ENCODE measurements at places on chromosomes 1 and 21. TPM values are rescaled to one million over a fixed set of nuclear protein-coding genes. Genes with fewer than 3 reads are reported as not detected.

CHRM3 gene
- polyA plus RNA-seq: 3.4 TPM

AUNIP gene
- polyA plus RNA-seq: 15.4 TPM

DNA sequence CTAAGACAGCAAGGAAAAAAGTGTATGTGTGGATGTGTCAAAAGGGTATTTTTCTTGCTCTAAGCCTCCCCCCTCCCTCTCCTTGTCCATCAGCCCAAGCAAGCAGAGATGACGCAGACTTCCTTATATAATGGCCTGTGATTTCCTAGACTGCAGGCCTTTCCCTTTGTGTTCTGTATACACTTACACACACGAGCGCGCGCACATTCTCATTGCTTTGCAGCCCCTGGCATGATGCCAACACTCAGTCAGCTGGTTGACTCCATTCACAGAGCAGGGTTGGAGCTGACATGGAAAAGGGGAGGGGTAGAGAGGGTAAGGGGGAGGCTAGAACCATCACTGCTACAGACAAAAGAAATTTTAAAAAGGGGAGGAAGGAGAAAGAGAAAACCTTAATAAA, 41.8 kb downstream of the GATAD2B start:
- peaks cover 2% of the 10 kb centered on the region for H3K4me1 ChIP-seq
- H3K4me3 ChIP-seq: no peak overlapping the region
- no peaks in the 10 kb centered on the region for H3K27me3 ChIP-seq
- H3K27ac ChIP-seq: no peak overlapping the region

GRCh38 chr21:44653656-44654575, 543 bp downstream of the KRTAP12-4 start:
- H3K27me3 ChIP-seq: peaks cover 2% of the 10 kb centered on the region
- DNase-seq: no peak
- no peaks in the 10 kb centered on the region for H3K36me3 ChIP-seq
- H3K4me1 ChIP-seq: no peaks in the 10 kb centered on the region
- H3K27ac ChIP-seq: no peak overlapping the region
- no peak overlapping the region for H3K4me3 ChIP-seq

DNA sequence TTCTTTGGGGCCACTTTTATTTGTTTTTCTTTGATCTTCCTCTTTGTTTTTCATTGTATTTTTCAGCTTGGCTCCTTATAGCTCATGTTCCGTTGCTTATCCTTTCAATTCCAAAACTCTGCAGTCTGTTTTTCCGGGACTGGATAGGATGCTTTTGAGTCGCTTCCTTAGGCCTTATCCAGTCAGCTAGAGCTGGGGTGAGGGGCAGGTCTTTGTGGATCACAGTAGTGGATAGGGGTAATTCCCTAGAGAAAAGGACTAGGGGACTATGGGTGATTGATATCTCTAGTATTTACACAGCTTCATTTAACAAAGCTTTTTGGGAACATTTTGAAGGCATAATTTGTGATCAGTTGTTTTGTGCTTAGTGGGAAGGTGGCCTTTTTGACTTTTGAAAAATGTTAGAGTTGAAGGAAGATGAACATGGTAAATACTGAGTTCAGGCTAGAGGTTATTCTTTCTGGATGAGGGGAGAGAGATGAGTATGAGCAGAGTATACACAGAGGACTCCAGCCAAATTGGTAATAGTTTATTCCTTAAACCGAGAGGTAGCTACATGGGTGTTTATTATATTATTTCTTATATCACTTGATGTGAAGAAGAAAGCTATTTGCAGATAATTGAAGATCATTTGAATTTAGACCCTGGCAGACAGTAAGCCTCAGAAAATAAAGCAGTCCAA, 22.5 kb downstream of the CEP350 start:
- H3K27me3 ChIP-seq: no peaks in the 10 kb centered on the region
- H3K4me3 ChIP-seq: no peak overlapping the region
- H3K36me3 ChIP-seq: no peaks in the 10 kb centered on the region
- H3K27ac ChIP-seq: no peak overlapping the region
- no peak for DNase-seq

DNA sequence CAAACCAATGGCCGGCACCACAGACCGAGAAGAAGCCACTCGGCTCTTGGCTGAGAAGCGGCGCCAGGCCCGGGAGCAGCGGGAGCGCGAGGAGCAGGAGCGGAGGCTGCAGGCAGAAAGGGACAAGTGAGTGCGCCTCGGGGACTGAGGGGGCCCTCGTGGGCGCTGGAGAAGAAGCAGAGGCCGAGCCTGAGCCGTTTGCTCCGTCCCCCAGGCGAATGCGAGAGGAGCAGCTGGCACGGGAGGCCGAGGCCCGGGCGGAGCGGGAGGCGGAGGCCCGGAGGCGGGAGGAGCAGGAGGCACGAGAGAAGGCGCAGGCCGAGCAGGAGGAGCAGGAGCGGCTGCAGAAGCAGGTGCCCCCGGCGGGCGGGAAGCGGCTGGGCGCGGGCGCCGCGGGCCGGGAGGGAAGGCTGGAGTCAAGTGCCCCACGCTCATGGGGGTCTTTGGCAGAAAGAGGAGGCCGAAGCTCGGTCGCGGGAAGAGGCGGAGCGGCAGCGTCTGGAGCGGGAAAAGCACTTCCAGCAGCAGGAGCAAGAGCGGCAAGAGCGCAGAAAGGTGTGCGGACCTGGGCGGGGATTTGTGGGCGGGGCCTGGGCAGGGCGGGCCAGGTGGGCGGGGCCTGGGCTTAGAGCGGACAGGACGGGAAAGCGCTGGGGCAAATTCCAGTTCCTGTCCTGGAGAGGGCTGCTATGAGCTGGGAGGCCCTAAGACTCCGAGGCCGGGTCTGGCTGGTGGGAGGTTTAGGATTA, 22.7 kb downstream of the MAP7D1 start:
- H3K27me3 ChIP-seq: no peaks in the 10 kb centered on the region
- peak overlapping the region; percentile 48 for H3K4me3 ChIP-seq
- peaks cover 11% of the 10 kb centered on the region for H3K36me3 ChIP-seq
- peak overlapping the region; percentile 62 for H3K27ac ChIP-seq
- peak; percentile 89 for DNase-seq

Data from H1 (cell line).